Type B pancreatic cell (in vitro differentiated cells): ENCODE measurements at places on chromosomes 1 and 21.

- DNase-seq = no peak
These were observed at the start of gene ZNF436 for GRCh38 chr1:23369335-23370013. Gene ZNF436, minus strand, starts transcription at chr1:23369836. Its CDS starts 1,831 bp downstream, at chr1:23368005.

- DNase-seq = no peak
These were observed 9.1 kb downstream of the EDN2 start for GRCh38 chr1:41475346-41475745.

GRCh38 chr21:29179503-29179902, 49.1 kb downstream of the MAP3K7CL start:
- DNase-seq = no peak

DNA sequence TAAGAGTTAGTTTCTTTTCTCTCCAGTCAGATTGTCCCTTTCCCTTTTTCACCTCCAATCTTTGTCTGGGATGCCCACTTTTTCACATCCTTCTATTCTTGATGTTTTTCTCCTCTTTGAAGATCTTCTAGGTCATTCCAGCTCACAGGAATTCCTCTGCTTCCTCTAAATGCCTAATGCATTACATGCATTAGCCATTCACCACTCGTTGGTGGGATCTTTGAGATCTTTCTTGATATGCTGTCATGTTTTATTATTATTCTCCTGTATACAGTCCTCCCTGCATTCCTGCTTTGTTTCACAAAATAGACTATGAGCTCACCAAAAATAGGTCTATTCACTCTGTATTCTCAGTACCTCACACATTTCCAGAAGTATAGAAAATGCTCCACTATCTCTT, 129.0 kb downstream of the LYPLAL1 start:
- DNase-seq = no peak
